Activated T-helper 2 cell treated with anti-CD3 and anti-CD28 coated beads, Interferon-gamma antibody, Interleukin-2, Interleukin-4, amounts not matched to agents 10 μg/mL and 5 μg/mL and 100 μg/mL, durations not matched to agents 14 hours and 24 hours and 36 hours (primary cell): ENCODE measurements at places on chromosomes 1 and 21.

GRCh38 chr21:39208624-39209333, 25.5 kb upstream of the PSMG1 start:
- DNase-seq = no peak

GRCh38 chr21:45019887-45020537, 54.4 kb upstream of the ADARB1 start:
- DNase-seq = no peak

DNA sequence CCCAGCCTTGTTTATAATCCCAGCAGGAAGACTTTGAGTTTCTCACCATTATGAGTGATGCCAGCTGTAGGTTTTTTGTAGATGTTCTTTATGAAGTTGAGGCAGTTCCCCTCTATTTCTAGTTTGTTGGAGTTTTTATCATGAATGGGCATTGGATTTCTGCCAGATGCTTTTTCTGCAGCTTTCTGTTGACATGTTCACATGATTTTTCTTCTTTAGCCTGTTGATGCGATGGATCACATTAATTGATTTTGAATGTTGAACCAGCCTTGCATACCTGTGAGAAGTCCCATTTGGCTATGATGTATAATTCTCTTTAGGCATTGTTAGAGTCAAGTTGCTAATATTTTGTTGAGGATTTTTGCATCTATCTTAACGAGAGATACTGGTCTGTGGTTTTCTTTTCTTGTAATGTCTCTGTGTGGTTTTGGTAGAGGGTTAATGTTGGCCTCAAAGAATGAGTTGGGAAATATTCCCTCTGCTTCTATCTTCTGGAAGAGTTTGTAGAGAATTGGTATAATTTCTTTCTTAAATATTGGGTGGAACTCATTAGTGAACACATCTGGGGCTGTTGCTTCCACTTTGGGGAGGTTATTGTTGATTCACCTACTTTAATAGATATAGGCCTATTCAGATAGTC, 33.2 kb downstream of the ZBTB40 start:
- DNase-seq = no peak

GRCh38 chr1:89114662-89115061, 11.3 kb downstream of the GBP2 start:
- no peak for DNase-seq

- no peak for DNase-seq
These were observed 31.7 kb downstream of the TRIM11 start for GRCh38 chr1:228374711-228375577.

GRCh38 chr1:5751833-5752745, 240.1 kb downstream of the NPHP4 start:
- DNase-seq = no peak

DNA sequence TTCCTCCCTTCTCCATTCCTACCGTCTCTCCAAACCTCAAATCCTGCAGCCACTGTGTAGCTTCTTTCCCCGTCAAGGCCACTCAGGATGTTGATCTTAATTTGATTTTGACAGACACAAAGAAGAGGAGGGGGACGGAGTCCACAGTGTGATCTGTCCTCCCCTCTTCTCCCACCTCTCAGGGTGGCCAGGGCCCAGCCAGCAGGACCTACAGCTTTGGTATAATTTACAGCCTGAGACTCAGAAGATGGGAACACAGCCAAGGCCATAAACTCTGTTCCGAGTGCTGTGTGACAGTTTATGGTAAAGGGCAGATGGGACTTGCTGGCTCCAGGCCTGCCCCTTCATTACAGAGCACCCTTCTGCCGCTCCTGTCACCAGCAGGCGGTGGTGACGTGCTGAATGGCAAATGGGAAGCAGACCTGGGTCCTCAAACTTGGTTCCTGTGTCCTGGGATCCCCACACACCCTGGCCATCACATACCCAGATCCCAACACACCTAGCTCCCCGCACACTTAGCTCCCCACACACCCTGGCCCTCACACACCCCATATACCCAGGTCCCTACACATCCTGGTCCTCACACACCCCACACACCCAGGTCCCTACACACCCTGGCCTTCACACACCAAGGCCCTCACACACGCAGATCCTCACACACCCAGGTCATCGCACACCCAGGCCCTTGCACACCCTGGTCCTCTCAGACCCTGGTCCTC, 71.6 kb downstream of the CD2 start:
- DNase-seq = no peak

DNA sequence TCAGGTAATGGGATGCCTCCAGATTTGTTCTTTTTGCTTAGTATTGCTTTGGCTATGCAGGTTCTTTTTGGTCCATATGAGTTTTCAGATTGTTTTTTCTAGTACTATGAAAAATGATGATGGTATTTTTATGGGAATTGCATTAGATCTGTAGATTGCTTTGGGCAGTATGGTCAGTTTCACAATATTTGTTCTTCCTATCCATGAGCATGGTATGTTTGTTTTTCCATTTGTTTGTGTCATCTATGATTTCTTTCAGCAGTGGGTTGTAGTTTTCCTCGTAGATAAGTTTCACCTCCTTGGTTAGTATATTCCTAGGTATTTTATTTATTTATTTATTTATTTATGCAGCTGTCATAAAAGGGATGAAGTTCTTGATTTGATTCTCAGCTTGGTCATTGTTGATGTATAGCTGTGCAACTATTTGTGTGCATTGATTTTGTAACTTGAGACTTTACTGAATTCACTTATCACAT, 103.9 kb upstream of the DNAH14 start:
- DNase-seq = no peak
